ENCODE measurements at places on chromosomes 1 and 21.
A peak's percentile ranks its signal among the peaks of the same experiment; 100 is the strongest.

DNA sequence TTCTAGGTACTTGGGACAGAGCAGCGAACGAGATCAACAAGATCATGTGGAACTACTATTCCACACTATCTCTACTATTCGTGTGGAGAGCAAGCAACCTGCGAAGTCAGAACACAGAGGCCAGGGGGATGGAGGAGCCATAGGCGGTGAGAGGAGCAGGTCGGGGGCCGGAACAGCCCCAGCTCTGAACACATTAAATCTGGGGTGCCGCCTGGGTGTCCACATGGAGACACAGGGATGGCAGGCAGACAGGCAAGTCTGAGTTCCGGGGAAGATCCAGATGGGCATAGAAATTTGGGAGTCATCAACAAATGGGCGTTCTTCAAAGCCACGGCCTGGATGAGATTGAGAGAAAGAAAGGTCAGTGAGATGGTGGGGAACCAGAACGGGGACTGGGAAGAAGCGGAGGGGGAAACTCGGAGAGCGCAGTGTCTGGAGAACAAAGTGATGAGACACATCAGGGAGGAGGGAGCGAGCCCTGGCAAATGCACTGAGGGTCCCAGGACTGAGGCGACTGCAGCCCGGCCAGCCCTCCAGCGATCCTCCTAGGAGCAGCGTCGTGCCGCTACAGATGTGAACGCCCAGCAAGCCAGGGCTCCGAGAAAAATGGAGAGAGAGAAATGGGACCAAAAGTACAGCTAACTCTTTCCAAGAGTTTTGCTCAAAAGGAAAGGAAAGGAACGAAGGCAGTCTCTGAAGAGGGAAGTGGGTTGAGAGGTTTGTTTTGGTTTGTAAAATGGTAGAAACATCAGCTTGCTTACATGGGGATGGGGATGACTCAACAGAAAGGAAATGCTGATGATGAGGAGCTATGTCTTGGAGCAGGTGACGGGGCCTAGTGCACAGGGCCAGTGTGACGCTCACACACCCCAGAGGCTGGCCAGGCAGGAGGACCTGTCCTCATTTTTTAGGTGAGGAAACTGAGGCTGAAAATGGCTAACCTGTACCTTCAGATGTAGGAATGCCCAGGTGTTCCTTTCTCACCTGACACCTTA, 84.5 kb downstream of the GLIS1 start:
- peak; percentile 84 for DNase-seq

- DNase-seq, result peak; percentile 53
Observed at GRCh38 chr1:16067127-16067768, 6.2 kb downstream of the FAM131C start.

- no peak for DNase-seq
Observed at GRCh38 chr21:46219591-46220239, 8.9 kb downstream of the LSS start.

DNA sequence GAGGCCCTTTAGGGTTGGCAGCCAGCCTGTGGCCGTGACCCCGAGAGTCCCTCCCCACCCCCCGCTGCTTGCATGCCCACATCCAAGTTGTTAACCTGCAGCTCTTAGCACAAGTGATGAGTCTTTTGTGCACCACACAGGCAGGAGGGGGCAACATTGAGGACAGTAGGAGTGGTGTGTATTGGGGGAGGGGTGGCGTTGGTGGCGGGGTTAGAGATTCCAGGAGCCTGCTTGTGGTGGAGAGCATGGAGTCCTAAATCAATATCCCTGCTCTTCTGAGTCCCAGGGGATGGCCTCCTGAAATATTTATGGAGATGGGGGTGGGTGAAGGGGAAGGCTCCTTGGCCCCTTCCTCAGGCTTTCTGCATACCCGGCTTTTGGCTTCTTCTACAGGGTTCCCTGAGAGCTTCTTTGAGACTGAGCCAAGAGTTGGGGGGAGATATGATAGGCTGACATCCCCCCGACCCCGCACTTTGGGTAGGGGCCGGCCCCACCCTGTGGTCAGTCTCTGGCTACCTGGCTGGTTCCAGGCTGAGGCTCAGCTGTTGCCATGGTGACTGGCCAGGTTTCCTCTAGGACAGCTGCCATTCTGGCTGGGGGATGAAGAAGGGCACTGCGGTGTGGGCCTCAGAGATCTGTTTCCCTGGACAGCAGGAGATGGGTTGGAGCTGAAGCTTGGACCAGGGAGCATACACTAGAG, 5.0 kb downstream of the CHRNB2 start:
- no peak for DNase-seq

DNA sequence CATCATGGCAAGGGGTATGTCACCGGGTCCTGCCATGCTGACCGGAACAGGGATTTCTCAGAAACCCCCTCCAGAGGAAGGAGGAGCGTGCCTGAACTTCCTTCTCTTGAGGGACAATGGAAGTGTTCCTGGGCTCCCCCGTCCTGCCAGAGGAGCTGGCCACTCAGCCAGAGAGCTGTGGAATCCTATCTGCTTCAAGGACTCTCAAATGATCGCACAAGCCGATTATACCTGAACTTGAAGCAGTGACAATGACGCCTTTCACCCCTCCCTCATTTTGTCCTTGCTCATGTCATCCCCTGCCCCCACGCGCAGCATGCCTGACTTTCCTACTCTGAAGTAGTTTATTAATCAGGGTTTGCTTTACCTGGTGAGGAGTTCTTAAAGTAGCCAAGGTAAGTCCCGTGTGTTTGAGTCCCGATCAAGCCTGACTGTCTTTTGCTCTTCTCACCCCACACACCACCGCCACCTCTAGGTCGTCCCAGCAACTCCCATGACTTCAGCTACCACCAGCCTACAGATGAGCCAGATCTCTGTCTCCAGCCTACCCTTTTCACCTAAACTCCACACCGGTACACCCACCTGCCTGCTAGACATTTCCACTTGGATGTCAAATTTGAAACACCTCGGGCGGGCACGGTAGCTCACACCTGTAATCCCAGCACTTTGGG, 25.0 kb upstream of the PRELP start:
- DNase-seq, result no peak

Data from Daoy (cell line).